Femur (tissue), 1 donor: ENCODE measurements at places on chromosomes 7 and 10.

GRCh38 chr10:89525556-89525955 is 9.8 kb downstream of the SLC16A12 start:
- DNase-seq = no peak

GRCh38 chr10:3099291-3100092 is 32.1 kb downstream of the PFKP start:
- DNase-seq = no peak

DNA sequence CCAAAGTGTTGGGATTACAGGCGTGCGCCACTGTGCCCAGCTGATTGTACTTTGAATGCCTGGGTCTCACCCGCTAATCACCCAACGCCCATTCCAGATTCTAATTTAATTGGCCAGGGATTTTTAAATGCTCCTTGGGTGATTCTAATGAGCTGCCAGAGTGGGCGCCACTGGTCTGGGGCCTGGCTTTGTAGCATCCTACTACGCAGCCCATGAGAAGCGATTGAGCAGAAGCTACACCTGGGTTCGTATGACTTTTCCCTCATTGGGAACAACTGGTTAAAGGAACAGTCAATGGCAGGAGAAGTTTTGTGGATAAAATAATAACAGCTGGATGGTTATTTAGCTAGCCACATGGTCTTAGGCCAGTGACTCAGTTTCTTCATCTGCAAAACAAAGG is 108.0 kb downstream of the SPAG6 start:
- DNase-seq = no peak

DNA sequence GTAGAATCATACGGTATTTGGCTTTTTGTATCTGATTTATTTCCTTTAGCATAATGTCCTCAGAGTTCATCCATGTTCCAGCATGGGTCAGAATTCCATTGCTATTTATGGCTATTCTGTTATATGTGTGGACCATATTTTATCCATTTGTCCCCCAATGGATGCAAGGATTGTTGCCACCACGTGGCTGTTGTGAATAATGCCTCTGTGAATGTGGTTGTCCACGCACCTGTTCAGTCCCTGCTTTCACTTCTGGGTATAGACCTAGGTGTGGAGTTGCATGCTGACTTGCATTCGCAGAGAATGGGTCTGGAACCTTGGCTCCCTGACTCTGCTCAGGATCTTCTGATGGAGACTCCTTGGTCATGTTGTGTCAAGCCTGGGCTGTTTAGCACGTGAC is 199.9 kb downstream of the CAMK1D start:
- DNase-seq = no peak

GRCh38 chr10:33801705-33802104 is 467.2 kb upstream of the NRP1 start:
- DNase-seq = no peak

- DNase-seq = no peak
Measured at GRCh38 chr7:110650328-110650727, 440.6 kb upstream of the LRRN3 start.

DNA sequence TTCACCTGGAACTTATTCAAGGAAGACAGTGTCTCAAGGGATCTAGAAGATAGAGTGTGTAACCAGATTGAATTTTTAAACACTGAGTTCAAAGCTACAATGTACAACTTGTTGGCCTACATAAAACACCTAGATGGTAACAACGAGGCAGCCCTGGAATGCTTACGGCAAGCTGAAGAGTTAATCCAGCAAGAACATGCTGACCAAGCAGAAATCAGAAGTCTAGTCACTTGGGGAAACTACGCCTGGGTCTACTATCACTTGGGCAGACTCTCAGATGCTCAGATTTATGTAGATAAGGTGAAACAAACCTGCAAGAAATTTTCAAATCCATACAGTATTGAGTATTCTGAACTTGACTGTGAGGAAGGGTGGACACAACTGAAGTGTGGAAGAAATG is 10.9 kb downstream of the IFIT3 start:
- no peak for DNase-seq

- DNase-seq = no peak
Measured at GRCh38 chr10:121713486-121713885, 115.2 kb upstream of the FGFR2 start.

- DNase-seq = no peak
Measured at GRCh38 chr7:2813350-2814185, 30.5 kb downstream of the GNA12 start.

- DNase-seq = peak; percentile 66
Measured at GRCh38 chr7:97179454-97180104, 62.1 kb downstream of the SDHAF3 start.

DNA sequence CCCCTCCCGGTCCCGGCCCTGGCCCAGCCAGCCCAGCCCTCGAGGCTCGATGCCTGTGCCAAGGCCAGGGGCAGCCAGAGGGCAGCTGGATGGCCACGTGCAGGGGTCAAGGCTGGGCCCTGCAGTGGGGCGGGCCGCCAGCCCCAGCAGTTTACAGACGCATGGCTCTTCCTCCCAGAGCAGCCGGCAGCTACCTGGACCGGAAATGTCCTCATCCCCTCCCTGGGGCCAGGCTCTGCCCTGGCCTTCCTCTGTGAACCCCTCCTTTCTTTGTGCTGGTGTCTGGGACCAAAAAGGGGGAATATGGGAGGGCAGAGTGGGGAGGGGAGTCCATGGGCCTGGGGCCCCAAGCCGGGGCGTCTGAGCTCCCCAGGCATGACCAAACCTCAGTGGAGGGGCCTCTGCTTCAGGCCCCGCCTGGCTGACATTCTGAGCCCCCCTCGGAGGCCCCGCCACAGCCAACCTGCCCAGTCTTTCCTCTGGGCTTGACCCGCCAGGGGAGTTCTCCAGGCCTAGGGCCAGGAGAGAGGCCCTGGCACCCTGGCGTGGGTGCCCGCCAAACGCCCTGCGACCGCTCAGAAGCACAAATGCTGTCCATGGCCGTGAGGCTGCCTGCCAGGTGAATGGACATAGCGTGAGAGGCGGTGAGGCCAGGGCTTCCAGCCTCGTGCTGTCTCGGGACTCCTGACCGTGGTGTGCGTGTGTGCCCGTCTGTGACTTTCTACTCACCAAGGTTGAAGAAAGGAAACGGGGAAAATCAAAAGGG is 24.7 kb upstream of the AMZ1 start:
- peak; percentile 71 for DNase-seq

GRCh38 chr10:25078658-25079431 is 62.4 kb downstream of the THNSL1 start:
- no peak for DNase-seq
